ENCODE measurements at places on chromosomes 5 and 9. TPM values are rescaled to one million over a fixed set of nuclear protein-coding genes. Genes with fewer than 3 reads are reported as not detected.

Gene SGCD
- total RNA-seq: not detected

GRCh38 chr5:81035522-81035921 lies 75.4 kb downstream of the RASGRF2 start:
- H3K4me1 ChIP-seq: peaks cover 10% of the 10 kb centered on the region
- no peak for DNase-seq
- no peak overlapping the region for H3K27ac ChIP-seq
- no peaks in the 10 kb centered on the region for H3K27me3 ChIP-seq
- peaks cover 10% of the 10 kb centered on the region for H3K36me3 ChIP-seq

Gene ECM2
- not detected for total RNA-seq

- no peaks in the 10 kb centered on the region for H3K36me3 ChIP-seq
- no peak for DNase-seq
- no peaks in the 10 kb centered on the region for H3K4me1 ChIP-seq
- no peak overlapping the region for H3K4me3 ChIP-seq
- no peak overlapping the region for H3K27ac ChIP-seq
These were observed 148.1 kb upstream of the MPDZ start for GRCh38 chr9:13427587-13427986.

Gene RNF183
- 0.27 TPM for total RNA-seq

GRCh38 chr5:87572090-87572489 lies 159.4 kb upstream of the CCNH start:
- H3K4me1 ChIP-seq: no peaks in the 10 kb centered on the region
- H3K27ac ChIP-seq: no peak overlapping the region
- peaks cover 4% of the 10 kb centered on the region for H3K27me3 ChIP-seq
- H3K4me3 ChIP-seq: no peak overlapping the region
- no peak for DNase-seq
- no peaks in the 10 kb centered on the region for H3K36me3 ChIP-seq

Gene SPATA31A3
- total RNA-seq: not detected

GRCh38 chr5:425714-426113 lies 17.3 kb upstream of the EXOC3 start:
- peaks cover 30% of the 10 kb centered on the region for H3K36me3 ChIP-seq
- H3K4me1 ChIP-seq: peaks cover 24% of the 10 kb centered on the region
- peaks cover 8% of the 10 kb centered on the region for H3K27me3 ChIP-seq

GRCh38 chr9:79395228-79395627 lies 176.5 kb upstream of the TLE4 start:
- H3K27me3 ChIP-seq: no peaks in the 10 kb centered on the region
- no peak for DNase-seq

DNA sequence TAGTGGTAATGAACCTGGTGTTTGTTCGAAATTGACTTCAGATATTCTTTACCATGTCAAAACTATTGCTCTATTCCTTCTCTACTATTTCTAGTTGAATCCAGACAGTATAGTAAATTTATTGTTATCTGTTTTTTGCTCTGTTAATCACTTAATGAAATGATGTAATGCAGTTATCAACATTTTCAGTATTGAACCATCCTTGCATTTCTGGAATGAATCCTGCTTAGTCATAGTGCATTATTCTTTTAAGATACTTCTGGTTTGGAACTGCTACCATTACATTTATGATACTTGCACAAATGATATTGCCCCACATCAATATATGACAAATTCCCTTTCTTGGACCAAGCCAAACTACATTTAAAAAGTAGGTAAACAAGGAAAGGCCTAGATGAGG lies 554.0 kb upstream of the KLF4 start:
- H3K27ac ChIP-seq: no peak overlapping the region
- no peaks in the 10 kb centered on the region for H3K27me3 ChIP-seq
- no peaks in the 10 kb centered on the region for H3K4me1 ChIP-seq
- no peak for DNase-seq
- H3K4me3 ChIP-seq: no peak overlapping the region

GRCh38 chr5:132134384-132134783 lies 60.8 kb downstream of the CSF2 start:
- no peak overlapping the region for H3K4me3 ChIP-seq
- H3K27ac ChIP-seq: no peak overlapping the region
- DNase-seq: no peak
- H3K27me3 ChIP-seq: peaks cover 13% of the 10 kb centered on the region
- no peaks in the 10 kb centered on the region for H3K36me3 ChIP-seq

- H3K4me1 ChIP-seq: no peaks in the 10 kb centered on the region
- H3K27me3 ChIP-seq: no peaks in the 10 kb centered on the region
- no peak overlapping the region for H3K4me3 ChIP-seq
- no peak overlapping the region for H3K27ac ChIP-seq
- no peak for DNase-seq
These were observed 369.5 kb downstream of the NTRK2 start for GRCh38 chr9:85038824-85039608.

Gene GPRIN1
- total RNA-seq: 1.6 TPM

- no peaks in the 10 kb centered on the region for H3K27me3 ChIP-seq
- H3K27ac ChIP-seq: no peak overlapping the region
- no peak overlapping the region for H3K4me3 ChIP-seq
- H3K36me3 ChIP-seq: peaks cover 39% of the 10 kb centered on the region
These were observed 85.6 kb downstream of the SMIM15 start for GRCh38 chr5:61076626-61077025.

GRCh38 chr5:83034528-83035207 lies 42.5 kb downstream of the TMEM167A start:
- no peaks in the 10 kb centered on the region for H3K27me3 ChIP-seq
- H3K4me3 ChIP-seq: no peak overlapping the region
- DNase-seq: no peak
- H3K4me1 ChIP-seq: peaks cover 14% of the 10 kb centered on the region

Data from activated CD8-positive, alpha-beta T cell treated with anti-CD3 and anti-CD28 coated beads for 36 hours (primary cell).